ENCODE measurements at places on chromosomes 16 and 17.

DNA sequence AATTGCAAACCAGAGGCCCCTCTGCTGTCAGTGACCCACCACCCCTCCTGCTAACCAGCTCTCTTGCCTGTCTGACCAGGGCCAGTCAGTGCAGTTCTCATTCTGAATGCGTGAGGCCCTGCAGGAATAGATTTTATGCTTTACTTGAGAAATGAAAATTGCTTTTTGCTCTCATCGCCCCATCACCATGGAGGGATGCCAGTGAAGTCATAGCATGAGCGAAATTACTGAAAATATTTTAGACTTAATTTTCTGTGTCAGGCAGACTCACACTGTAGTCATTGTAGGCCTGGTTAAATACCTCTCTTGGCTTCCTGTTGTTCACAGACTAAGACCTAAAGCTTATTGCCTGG is 490.5 kb upstream of the CDH5 start:
- DNase-seq, result no peak

- DNase-seq, result no peak
Observed at GRCh38 chr16:77896415-77897128, 108.2 kb downstream of the VAT1L start.

- no peak for DNase-seq
Observed at GRCh38 chr16:74773446-74774222, 986 bp downstream of the FA2H start.

- peak; percentile 35 for DNase-seq
Observed at GRCh38 chr17:7716901-7717755, at the start of gene DNAH2. DNAH2 (plus strand) TSS chr17:7717744; CDS start chr17:7719735, 1,991 bp downstream.

DNA sequence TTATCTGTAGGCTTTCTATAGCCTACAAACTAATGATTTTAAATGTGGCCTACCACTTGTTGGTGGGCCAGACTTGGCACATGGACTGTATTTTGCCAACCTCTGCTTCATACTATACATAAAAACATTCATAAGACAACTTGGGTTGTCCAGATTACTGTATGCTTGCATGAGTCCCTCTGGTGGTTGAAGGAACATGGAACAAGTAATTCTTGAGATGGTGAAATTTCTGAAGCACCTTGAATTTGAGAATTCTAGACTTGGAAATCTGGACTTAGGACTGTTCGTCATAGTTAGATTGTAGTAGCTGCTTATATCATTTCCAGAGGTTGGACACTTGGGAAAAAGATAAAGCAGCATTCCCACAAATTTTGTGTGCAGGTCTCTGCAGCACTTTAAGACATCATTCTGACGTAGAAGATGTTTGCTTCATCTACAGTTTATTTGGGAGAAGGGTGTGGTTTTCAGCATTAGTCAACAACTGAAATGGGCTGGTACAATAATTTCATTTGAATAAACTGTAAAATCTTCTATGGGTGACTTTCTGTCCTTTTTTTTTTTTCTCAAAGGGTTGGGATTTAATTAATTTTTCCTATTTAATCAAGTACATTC is 31.2 kb downstream of the NFATC3 start:
- DNase-seq, result no peak

DNA sequence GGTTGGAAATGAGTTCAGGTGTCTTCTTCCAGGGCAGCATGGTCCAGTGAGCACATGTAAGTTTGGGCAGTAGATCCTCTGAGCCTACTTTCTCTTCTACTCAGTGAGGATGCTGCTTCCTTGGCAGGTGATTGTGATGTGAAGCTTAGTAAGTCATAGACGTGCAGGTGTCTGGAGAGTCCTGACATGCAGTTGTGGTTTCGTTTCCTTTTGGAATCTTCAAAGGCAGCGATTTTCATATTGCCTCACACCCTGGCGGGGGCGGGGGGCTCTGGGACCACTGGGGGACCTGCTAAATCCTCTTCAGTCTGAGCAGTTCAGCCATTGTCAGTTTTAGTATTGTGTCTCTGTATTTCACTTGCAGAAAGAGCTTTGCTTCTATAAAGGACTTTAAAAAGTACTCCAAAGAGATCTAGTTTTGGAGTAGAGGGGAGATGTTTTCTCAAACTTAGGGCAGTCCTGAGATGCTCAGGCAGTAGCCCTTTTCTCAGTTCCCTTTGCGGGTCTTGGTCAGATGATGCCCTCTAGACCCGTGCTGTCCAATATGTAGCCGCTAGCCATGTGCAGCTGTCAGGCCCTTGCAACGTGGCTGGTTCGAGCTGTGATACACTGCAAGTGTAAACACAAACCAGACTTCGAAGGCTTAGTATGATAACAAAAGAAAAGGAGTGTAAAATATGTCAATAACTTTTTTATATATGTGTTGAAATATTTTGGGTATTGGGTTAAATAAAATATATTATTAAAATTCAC is 4.0 kb upstream of the CDK5R1 start:
- no peak for DNase-seq

DNA sequence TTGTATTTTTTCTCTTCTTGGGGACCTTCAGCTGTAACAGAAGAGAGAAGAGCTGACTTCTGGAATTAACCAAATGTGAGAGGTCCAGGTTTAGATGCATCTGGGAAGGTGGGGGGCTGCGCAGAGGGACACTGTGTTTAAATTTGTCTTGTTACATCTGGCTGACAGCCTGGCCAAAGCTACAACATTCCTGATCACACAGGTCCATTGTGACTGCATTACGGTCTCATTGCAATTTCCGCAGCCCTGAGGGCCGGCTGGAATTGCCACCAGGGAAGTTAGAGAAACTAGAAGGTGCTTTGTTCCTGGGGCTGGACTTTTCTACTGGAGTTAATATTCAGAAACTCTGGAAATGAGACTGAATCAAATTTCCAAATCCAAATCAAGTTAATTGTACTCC is 37.9 kb upstream of the LRRC75A start:
- no peak for DNase-seq

DNA sequence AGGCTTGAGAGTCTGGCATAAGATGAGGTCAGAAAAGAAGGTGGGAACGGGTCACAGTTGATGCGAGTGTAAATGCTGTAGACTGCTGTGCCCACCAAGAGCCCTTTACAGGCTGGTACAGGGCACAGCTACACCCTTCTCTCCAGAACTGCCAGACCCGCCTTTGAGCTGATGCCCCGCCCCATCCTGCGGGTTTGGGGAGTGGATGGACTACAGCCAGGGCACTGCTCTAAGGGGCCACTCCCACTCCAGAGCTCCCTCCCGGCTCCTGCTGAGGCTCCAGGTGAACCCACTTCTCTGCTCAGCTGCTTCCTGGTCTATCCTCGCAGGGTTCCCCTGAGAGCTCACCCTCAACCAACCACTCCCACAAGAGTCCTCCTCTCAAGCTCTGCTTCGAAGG is 12.3 kb downstream of the MEIOB start:
- DNase-seq, result no peak

- DNase-seq, result no peak
Observed at GRCh38 chr16:9516444-9516843, 425.0 kb downstream of the HAPSTR1 start.

- DNase-seq, result no peak
Observed at GRCh38 chr17:17018612-17019429, 23.4 kb upstream of the MPRIP start.

DNA sequence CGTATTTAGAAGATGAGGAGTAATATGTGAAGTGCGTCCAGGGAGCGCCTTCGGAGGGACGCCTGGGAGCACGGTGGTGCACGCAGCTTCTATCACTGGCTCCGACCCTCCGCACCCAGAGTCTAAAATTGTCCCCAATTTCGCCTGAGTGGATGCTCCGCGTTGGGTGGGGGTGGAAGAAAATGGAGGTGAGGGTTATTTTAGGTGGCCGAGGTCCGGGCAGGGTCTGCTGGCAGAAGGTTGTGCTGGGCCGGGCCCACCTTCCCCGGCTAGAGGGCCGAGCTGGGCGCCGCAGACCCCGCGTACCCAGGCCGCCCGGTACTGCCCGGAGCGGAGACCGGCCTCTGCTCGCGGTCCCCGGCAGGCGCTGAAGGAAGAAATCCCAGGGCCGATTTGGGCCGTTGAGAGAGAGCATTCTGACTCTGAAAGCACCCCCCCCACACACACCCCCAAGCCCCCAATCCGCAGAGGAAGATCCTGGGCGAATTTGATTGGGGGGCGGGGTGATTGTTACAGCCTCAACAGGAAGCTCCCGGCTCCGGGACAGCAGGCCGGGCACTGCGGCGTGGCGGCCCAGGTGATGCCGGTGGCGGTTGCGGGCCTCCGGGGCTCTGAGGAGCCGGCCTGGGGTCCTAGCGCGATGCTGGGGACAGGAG is 3.0 kb downstream of the BAHCC1 start:
- no peak for DNase-seq

- DNase-seq, result no peak
Observed at GRCh38 chr17:40556884-40557414, 8.3 kb downstream of the CCR7 start.

- no peak for DNase-seq
Observed at GRCh38 chr17:64399071-64399766, 8.6 kb upstream of the PECAM1 start.

- DNase-seq, result no peak
Observed at GRCh38 chr17:6334386-6334785, 100.5 kb downstream of the AIPL1 start.

DNA sequence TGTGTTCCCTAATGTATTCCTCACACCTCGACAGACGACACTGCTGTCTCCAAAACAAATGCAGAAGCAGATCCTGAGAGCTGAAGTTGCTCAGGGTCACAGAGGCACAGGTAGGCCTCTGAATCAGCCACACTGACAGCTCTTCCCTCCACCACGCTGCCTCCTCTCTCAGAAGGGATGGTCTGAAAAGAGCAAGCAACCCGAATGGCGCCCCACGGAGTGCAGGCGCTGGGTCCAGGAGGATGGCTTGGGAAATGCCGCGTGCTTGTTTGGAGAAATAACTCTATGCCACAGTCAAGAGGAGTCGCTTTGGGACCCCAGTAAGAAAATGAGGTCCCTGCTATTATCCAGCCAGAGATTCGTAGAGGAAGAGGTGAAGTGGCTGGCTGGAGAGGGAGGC is 15.9 kb downstream of the CYB561 start:
- no peak for DNase-seq

DNA sequence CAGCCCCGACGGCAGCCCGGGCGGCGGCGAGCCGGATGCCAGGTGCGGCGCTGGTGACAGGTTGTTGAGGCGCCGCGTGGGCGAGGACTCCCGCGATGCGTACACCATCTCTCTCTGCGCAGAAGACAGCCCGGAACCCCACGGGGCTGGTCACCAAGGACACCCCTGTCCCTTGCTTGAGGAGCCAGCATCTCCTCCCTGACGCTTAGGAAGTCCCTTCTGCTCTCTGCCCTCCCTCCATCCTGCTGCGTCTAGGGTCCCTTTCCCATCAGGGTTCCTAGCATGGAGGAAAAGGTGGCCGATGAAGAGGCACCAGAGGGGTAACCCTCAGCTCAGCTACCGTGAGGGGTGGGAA is 43.6 kb downstream of the SRCIN1 start:
- no peak for DNase-seq

DNA sequence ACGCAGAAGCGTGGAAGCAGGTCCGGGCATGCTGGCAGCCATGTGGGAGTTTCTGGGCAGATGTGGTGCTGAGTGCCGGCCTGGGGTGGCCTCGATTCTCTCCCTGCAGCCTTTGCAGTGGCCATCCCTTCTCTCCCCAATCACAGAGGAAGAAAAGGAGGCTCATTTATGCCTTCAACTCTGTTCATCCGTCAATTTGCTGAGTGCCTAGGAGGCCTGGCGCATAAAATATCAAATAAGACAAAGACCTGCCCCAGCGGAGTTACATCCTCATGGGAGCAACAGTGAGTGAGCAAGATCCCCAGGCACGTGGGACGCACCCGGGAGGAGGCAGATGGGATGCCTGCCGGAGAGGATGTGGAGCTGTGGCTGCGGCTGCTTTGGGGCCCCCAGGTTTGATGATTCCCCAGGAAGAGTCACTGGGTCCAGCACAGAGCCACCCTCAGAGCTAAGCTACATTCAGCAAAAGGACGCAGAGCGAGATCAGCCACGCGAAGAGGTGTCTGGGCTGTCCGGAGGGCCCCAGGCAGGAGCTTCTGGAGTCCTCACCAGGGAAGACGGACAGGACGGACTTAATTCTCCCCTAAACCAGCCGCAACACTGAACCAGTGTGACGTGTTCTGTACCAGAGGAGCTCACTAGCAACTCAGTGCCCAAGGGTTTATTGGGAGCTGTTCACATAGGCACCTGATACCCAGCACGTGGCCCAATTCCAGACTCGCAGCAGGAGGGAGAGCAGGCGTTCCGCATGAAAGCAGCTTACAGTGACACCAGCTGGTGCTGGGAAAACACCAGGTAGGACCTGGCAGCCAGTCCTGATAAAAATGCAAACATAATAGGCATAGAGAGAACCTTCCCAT is 11.3 kb downstream of the CA5A start:
- no peak for DNase-seq

DNA sequence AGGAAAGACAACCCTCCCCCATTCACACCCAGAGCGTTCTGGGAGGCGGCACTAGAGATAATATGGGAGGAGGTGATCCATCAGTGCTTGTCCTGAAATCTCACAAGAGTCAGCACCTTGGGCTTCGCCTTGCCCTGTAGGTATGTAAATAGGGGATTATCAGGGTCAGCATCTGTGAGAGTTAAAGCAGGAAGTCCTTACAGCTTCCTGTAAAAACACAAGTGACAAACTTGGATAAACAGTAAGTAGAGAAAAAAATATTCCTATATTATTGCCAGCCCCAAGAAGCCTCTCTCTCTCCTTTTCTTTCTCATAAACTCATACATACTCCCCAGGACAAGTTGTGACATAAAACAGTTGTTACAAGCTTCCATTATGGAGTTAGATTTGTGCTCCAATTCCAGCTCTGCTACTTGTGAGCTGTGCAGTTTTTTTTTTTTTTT is 187.7 kb downstream of the MAF start:
- no peak for DNase-seq

- no peak for DNase-seq
Observed at GRCh38 chr16:25066426-25066746, 45.2 kb upstream of the LCMT1 start.

DNA sequence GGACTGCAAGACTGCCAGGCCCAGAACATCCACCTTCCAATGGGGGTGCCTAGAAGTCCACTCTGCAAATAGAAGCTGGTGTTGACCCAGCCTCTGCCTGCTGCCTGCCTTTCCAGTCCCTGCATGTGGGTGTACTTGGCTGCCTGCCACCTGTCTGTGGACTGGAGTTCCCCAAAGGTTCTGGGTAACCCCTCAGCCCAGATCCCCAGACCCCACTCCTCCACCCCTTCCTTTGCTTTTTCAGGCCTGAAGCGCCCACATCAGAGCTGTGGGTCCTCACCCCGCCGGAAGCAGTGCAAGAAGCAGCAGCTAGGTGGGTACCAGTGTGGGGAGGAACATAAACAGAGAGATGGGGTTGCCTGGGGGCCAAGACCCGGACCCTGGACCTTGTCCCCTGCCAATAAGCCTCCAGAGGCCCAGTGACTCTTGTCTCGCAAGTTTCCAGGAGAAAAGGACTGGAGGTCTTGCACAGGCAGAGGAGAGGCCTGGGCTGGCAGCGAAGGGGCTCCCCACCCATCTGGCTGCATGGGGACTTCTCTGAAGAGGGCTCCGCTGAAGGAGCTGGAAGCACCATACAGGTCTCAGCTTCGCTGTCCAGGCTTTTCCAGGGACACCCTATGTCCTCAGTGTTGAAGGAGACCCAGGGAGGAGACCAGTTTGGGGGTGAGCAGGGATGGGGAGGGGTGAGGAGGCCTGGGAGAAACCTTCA is 34.3 kb downstream of the NLRC5 start:
- peak; percentile 72 for DNase-seq

GRCh38 chr17:60893475-60893874 is 215.8 kb downstream of the BCAS3 start:
- DNase-seq, result no peak

- DNase-seq, result no peak
Observed at GRCh38 chr16:84245956-84246678, 6.3 kb upstream of the KCNG4 start.
